ENCODE measurements at places on chromosomes 7 and 10. TPM values are rescaled to one million over a fixed set of nuclear protein-coding genes. Genes with fewer than 3 reads are reported as not detected.

STAG3 gene
- total RNA-seq: 13.2 TPM

MPP7 gene
- 12.6 TPM for total RNA-seq

ELOVL3 gene
- total RNA-seq: not detected

ZNF503 gene
- total RNA-seq: 0.31 TPM

MRLN gene
- total RNA-seq: not detected

SPAM1 gene
- not detected for total RNA-seq

- no peaks in the 10 kb centered on the region for H3K4me1 ChIP-seq
- H3K36me3 ChIP-seq: no peaks in the 10 kb centered on the region
- H3K27me3 ChIP-seq: no peaks in the 10 kb centered on the region
Measured at GRCh38 chr7:98831641-98832221, 38.1 kb downstream of the TMEM130 start.

- no peak for DNase-seq
- H3K4me1 ChIP-seq: no peaks in the 10 kb centered on the region
- no peaks in the 10 kb centered on the region for H3K27me3 ChIP-seq
- no peak overlapping the region for H3K4me3 ChIP-seq
- H3K27ac ChIP-seq: no peak overlapping the region
- no peaks in the 10 kb centered on the region for H3K36me3 ChIP-seq
Measured at GRCh38 chr7:18829858-18830285, 287.6 kb downstream of the TWIST1 start.

GRCh38 chr7:75737856-75738603, 711 bp downstream of the HIP1 start:
- H3K4me1 ChIP-seq: peaks cover 16% of the 10 kb centered on the region
- peak overlapping the region; percentile 55 for H3K27ac ChIP-seq
- no peaks in the 10 kb centered on the region for H3K36me3 ChIP-seq
- H3K27me3 ChIP-seq: peaks cover 4% of the 10 kb centered on the region
- DNase-seq: no peak
- H3K4me3 ChIP-seq: peak overlapping the region; percentile 88

GRCh38 chr10:128498378-128498730, 372.1 kb upstream of the MKI67 start:
- no peak for DNase-seq
- no peak overlapping the region for H3K27ac ChIP-seq

DNA sequence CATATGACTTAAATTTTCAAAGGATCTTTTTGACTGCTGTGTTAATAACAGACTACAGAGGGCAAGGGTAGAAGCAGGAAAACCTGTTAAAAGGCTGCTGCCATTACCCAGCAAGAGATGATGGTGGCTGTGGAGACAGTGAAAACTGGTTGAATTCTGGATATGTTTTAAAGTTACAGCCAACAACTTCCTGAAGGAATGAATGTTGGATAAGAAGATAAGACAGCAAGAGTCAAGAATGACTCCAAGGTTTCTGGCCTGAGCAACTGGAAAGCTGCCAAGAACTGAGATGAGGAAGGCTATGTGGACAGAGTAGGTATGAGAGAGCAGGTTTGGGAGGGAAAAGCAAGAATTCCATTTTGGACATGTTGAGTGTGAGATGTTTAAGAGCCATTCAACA, 19.1 kb downstream of the CNOT4 start:
- DNase-seq: no peak
- H3K27me3 ChIP-seq: no peaks in the 10 kb centered on the region
- no peaks in the 10 kb centered on the region for H3K36me3 ChIP-seq
- no peak overlapping the region for H3K27ac ChIP-seq
- peaks cover 16% of the 10 kb centered on the region for H3K4me1 ChIP-seq

GRCh38 chr7:1243964-1244416, 11.3 kb downstream of the UNCX start:
- no peak overlapping the region for H3K4me3 ChIP-seq
- peaks cover 69% of the 10 kb centered on the region for H3K27me3 ChIP-seq
- no peak for DNase-seq
- H3K36me3 ChIP-seq: no peaks in the 10 kb centered on the region
- peaks cover 9% of the 10 kb centered on the region for H3K4me1 ChIP-seq

DNA sequence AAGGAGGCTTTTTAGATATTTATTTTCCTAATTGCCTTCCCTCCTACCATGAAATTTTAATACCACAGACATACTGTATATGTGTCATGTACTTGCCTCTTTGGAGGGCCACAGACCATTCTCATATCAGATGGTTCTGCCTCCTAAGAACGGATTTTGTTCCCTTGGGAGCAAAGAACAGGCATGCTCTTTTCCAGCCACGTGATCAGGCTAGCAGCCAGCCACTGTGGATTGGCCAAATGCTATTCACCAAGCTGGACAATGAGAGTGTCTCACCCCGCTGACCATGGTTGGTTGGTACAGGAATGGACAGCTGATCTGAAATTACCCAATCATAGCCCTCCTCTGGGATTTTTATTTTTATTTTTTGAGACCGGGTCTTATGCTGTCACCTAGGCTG, 21.5 kb upstream of the CRHR2 start:
- no peak overlapping the region for H3K27ac ChIP-seq
- no peak for DNase-seq
- no peaks in the 10 kb centered on the region for H3K4me1 ChIP-seq
- H3K27me3 ChIP-seq: no peaks in the 10 kb centered on the region
- H3K36me3 ChIP-seq: no peaks in the 10 kb centered on the region
- no peak overlapping the region for H3K4me3 ChIP-seq

DNA sequence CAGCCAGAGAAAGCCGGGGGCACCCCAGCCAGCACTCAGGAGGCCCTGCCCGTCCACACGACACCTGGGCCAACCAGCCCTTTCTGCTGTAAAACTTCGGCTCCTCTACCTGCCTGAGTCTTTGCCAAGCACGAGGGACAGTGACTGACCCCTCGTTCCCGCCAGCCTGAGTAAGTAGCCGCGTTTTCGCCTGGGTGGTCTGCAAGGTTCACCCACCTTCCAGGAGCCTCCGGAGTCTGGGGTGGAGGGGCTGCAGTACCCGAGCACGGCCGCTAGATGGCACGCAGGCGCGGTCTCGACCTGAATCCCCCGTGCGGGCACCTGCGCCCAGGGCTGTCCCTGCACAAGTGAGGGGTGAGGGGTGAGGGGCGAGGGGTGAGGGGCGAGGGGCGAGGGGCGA, 192.7 kb downstream of the PTPRN2 start:
- no peaks in the 10 kb centered on the region for H3K36me3 ChIP-seq
- peak; percentile 52 for DNase-seq
- no peaks in the 10 kb centered on the region for H3K27me3 ChIP-seq

DNA sequence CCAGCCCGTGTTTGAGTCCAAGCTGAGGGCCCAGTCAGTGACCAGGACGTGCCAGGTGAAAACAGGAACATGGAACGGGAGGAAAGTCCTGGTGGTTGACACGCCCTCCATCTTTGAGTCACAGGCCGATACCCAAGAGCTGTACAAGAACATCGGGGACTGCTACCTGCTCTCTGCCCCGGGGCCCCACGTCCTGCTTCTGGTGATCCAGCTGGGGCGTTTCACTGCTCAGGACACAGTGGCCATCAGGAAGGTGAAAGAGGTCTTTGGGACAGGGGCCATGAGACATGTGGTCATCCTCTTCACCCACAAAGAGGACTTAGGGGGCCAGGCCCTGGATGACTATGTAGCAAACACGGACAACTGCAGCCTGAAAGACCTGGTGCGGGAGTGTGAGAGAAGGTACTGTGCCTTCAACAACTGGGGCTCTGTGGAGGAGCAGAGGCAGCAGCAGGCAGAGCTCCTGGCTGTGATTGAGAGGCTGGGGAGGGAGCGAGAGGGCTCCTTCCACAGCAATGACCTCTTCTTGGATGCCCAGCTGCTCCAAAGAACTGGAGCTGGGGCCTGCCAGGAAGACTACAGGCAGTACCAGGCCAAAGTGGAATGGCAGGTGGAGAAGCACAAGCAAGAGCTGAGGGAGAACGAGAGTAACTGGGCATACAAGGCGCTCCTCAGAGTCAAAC, 5.2 kb downstream of the GIMAP5 start:
- peaks cover 75% of the 10 kb centered on the region for H3K4me1 ChIP-seq
- H3K27ac ChIP-seq: peak overlapping the region; percentile 94
- peak overlapping the region; percentile 89 for H3K4me3 ChIP-seq
- H3K27me3 ChIP-seq: no peaks in the 10 kb centered on the region

- peak overlapping the region; percentile 64 for H3K27ac ChIP-seq
- no peak overlapping the region for H3K4me3 ChIP-seq
- H3K36me3 ChIP-seq: peaks cover 17% of the 10 kb centered on the region
- H3K4me1 ChIP-seq: peaks cover 60% of the 10 kb centered on the region
Measured at GRCh38 chr7:44615149-44615611, 8.8 kb downstream of the OGDH start.

GRCh38 chr7:87226495-87226894, 7.0 kb upstream of the TMEM243 start:
- H3K4me3 ChIP-seq: no peak overlapping the region
- H3K27me3 ChIP-seq: peaks cover 1% of the 10 kb centered on the region
- no peak overlapping the region for H3K27ac ChIP-seq
- peaks cover 13% of the 10 kb centered on the region for H3K4me1 ChIP-seq
